Dermis blood vessel endothelial cell (primary cell): ENCODE measurements at places on chromosomes 12 and 14. TPM values are rescaled to one million over a fixed set of nuclear protein-coding genes. Genes with fewer than 3 reads are reported as not detected.

- no peak for DNase-seq
Measured at GRCh38 chr14:27845241-27845850, 921.2 kb upstream of the FOXG1 start.

The ARHGEF40 gene
- 6.2 and 7.3 TPM in 2 replicates for total RNA-seq

DNA sequence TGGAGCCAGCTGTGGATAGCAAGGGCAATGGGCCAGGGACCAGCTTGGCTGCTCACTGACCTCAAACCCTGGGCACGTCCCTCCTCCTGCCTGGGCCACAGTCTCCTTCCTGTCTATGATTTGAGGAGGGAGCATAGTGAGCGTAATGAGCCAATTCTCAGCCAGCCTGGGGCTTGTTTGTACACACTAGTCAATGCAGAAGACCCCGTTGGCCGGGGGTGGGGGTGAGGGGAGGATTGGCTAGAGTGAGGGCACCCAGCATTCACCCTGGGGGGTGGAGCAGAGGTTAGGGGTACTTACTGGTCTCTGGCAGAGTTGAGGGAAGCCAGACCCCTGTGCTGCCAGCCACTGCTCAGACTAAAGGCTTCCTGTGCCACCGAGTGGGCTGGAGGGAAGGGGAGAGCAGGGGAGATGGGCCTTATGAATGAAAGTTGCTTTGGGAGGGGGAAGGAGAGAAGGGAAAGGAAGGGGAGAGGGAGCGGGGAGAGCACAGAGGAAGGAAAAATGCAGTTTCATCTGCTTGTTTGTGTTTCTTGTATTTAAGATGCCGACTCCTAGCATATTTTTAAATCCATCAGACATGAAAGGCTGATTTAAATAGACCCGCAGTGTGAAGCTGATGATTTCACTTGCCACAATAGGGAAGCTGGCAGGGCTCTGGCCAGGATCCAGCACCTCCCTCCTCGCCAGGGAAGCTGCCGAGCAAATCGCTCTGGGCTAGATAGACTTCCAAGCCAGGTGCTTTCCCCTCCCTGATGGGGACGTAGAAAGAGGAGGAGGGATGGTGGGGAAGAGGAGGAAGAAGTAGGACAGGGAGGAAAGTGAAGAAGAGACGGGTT lies 114.0 kb downstream of the PRMT8 start:
- DNase-seq, result peak; percentile 53

The NID2 gene
- 19.6 and 39.2 TPM in 2 replicates for total RNA-seq

DNA sequence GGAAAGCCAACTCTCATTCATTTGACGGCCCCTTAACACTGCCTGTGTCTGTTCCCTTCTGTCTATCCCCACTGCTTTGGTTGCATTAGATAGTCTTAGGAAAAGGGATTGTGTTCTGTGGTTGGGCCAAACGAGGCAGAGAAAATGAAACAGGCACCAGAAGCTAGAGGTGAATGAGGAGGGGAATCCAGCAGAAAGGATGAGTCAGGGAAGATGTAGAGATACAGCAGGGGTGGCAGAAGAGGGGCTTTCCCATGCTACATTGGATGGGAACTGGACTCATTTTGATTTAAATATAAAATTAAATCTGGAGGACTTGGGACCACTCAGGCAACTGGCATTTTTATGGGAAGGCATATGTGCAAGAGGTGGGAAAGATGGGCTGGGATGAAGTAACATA lies 43.3 kb downstream of the OTOGL start:
- DNase-seq, result no peak

The IL23A gene
- total RNA-seq, result 0.23 and 0.34 TPM in 2 replicates
